ENCODE measurements at places on chromosomes 7 and 10.

DNA sequence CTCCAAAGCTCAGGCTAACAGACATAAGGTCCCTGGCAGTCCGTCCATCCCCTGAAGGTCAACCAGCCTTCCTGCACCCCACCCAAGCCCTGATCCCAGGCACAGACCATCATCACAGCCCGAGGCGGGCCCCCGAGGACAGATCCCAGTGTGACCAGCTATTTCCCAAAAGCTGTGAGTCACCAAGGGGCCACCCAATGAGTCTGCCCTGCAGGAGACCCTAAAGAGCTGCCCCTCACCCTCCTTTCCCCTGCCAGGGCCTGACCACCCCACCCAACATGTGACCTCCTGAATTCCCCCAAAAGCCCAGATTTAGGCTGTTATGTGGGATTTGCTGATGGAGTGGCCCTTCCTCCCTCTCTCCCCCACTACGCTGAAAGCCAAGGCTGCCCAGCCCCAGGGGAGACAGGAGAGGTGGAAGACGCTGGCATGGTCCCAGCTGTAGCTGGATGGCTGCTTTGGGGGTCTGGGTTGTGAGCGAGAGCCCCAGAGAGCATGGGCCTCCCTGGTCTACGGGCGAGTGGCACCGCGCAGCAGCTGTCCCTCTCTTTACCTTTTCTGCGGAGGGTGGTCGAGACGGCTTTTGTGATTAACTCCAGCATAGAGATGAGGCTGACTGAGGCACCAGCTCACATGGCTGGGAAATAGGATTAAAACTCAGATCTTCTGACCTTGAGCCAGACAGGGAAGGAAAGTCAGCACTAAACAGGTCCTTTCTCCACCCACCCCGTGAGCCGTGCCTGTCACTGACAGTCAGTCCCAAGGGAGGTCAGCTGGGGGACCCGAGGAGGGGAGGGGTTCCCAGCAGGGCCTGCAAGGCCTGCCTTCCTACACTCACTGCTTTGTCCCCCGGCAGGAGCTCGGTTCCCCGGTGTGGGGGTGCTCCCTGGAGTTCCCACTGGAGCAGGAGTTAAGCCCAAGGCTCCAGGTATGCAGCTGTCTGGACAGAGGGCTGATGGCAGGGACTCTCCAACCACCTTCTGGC lies 16.7 kb downstream of the ELN start:
- no peak for DNase-seq

DNA sequence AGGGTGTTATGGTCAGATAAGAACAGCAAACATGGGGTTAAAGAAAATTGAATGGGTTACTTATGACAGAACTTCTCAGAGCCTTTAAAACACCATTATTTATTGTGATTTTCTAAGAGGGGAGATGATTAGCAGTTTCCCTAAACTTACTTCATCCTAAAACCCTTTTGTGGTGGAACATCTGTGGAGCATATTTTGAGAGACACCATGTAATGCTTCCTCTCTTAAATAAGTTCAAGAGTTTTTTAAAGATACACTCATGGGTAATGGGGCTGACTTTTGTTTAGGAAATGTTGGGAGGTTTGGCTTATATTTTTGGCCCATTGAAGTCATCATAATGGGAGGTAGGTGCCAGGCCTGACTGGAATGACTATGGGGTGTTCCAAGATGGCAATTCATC lies 8.4 kb upstream of the PDCD4 start:
- DNase-seq: no peak

- no peak for DNase-seq
These were observed 37.8 kb upstream of the CACUL1 start for GRCh38 chr10:118792526-118792925.

- no peak for DNase-seq
These were observed 57.5 kb upstream of the PTPN12 start for GRCh38 chr7:77479536-77480088.

DNA sequence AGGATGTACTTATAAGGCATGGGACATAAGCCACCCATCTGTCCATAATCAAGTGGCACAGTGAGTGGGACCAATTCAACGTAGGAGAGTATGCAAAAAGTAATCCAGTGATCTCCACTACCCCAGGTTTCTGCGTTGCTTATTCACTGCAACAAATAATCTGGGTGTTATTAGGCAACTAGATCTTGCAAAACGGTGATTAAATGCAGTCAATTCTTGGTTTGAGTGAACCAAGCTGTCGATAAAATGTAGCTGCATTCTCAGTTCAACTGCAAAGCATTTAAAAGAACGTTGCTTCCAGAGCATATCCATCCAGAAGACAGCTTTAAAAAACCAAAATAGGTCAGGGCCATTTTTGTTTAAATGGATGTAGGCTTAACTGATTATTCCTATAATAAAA lies 5.0 kb downstream of the LSMEM1 start:
- no peak for DNase-seq

DNA sequence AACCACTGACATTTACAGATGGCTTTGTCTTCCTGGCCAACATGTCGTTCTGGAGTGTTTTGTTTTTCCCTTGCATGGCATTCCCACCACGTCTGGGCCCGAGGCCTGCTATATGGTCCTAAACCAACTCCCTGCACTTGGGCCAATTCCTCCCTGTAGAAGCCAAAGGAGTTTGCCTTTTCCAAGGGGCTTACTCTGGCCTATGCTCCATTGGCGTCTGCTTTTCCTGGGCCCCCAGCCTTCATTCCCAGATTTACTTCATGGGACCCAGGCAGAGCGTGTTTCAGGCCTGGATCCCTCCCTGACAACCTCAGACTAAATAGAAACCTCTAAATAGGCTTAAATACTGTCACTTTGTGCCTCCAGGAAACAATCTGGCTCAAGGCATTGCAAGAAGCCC lies 60.7 kb downstream of the MINDY4 start:
- no peak for DNase-seq

DNA sequence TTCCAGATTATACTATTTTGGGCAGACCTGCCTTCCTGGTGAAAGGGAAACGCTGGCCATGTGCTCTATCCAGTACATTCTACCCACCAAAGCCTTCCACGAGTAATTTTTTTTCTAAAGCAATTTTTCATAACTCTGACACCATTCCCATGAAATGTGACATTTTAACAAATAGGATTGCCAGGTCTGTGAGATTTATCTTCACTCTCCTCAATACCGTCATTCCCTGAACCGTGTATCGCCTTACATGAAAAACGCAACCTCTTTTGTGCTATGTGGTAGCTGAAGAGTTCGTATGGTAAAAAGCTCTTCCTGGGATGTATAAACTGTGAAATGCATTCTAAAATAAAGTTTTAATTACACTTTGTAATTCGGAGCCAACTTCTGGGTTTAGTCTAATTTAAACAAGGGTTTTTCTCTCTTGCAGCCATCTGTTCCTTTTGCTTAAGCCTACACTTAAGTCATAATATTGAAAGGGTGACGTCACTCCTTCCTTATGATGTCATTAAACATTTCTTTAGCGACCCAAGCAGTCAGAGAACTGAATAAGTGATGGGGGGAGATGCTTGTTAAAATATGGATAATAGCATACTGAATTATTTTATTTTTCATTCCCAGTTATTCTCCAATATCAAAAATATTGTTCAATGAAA lies 27.7 kb downstream of the C1QL3 start:
- no peak for DNase-seq

Measured in stimulated activated CD8-positive, alpha-beta memory T cell treated with anti-CD3 and anti-CD28 coated beads, Interleukin-7, amount 100 ng/mL, for 24 hours (primary cell).